ENCODE measurements at places on chromosomes 3 and 15. TPM values are rescaled to one million over a fixed set of nuclear protein-coding genes. Genes with fewer than 3 reads are reported as not detected.

- no peak for DNase-seq
Measured at GRCh38 chr3:114127517-114127916, 51.3 kb downstream of the DRD3 start.

- no peak for DNase-seq
Measured at GRCh38 chr3:193165431-193166120, 75.4 kb upstream of the PLAAT1 start.

DNA sequence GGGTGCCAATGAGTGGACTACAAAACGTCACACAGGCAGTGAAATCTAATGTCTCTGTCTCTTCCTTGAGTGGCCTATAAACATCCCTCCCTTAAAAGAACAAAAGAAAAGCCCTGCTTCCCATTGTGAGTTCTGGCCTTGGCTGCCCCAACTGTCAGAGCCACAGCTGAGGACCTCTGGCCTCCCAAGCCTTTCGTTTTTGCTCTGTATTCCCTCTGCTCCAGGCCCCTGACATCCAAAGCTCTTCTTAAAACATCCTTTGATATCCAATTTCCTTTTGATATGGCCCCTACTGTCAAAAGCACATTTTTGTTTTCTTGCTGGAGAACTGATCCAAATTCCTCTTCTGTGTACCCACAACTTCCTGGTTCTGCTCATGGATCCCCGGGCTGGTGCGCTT, 126.8 kb downstream of the RORA start:
- DNase-seq = no peak

- DNase-seq = no peak
Measured at GRCh38 chr3:22835041-22835440, 368.1 kb upstream of the UBE2E2 start.

GRCh38 chr15:63939531-63940130, 105.9 kb upstream of the HERC1 start:
- no peak for DNase-seq

DNA sequence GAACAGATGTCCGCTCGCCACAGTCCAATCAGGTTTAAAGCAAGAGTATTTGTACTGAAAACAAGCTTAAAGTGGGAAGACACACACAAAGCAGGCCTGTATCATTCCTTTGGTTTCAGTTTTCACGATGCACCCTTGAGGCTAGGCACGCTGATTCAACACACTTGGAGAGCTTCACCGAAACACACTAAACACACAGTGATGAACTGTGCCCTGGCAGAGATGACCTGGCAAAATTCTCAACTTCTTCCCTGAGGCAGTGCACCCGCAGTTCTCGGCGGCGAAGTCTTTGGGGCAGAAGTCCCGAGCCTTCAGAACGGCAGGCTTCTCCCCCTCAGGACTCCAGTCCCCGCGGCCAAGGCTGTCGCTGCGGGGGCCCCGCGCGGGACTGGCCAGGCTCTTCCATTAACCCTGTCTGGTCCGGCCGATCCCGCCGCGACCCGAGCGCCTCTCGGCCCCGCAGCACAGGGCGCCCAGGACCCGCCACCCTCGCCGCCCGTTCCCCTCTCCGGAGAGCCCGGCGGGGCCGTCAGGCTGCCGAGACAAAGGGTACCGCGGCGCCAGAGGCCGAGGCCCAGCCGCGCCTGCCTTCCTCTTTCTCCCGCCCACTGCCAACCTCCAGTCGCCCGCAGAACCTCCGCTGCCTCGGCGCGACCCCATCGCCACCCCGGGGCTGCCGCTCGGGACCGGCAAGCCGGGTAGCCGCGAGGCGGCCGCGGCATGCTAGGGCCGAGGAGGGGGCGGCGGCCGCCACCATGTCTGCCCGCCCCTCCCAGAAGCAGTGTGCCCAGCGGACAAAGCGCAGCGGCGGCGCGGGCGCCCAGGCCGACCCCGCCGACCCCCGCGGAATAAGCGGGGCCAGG, 792 bp downstream of the GABPB1 start:
- DNase-seq = peak; percentile 84

DNA sequence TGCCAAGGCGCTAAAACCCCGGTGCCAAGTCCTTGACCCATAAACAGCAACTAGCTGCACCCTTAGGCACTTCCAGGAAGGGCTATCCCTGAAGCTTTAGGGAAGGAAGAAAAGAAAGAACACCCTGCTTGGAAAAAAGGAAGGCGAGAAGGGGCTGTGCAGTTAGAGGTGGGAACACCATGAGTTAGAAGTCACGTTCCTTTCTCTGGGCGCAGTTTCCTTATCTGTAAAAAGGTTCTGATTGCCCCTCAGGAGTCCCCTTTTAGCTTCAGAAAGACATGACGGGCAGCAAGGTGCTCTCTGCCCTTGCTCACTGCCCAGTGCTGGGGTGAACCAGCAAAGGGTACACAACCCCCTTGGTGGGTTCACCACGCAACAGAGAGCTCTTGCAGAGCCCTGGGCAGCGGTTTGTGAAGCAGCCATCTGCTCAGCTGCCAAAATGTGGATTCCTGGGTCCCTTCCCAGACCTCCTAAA, 798 bp downstream of the GCHFR start:
- DNase-seq = peak; percentile 42

DNA sequence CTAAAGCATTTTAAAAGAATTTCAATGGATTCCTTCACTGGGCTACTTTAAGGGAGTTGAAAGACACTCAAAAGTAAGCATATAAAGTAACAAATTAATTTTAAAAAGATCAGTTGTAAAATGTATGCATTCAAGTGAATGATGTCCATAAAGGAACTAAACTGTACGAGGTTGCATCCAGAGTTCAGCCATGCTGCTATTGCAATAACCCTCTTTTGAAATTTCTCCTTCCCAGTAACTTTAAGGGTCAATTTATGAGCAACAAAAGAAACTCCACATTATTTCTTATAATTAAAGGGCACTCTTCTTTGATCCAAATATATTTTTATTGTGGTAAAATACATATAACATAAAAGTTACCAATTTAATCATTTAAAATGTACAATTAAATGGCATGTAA, 22.9 kb downstream of the BTLA start:
- DNase-seq = no peak

DNA sequence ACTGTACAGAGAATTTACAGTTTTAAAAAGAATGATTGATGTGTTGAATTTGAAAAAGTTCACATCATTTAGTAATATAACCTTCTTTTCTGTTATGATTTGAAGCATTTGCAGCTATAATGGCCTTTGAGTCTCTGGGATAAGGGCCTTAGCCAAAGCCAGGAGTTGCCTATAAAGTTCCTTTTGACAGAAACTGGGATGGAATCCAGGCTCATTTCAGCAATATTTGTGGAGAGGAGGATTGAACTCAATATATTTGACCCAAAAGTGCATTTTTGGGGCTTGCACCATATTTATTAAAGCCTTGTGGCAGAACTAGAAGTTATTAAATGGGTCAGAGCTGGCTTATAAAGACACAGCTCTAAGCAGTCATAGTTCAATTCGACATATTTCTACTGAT, 348.7 kb upstream of the EPHA3 start:
- no peak for DNase-seq

DNA sequence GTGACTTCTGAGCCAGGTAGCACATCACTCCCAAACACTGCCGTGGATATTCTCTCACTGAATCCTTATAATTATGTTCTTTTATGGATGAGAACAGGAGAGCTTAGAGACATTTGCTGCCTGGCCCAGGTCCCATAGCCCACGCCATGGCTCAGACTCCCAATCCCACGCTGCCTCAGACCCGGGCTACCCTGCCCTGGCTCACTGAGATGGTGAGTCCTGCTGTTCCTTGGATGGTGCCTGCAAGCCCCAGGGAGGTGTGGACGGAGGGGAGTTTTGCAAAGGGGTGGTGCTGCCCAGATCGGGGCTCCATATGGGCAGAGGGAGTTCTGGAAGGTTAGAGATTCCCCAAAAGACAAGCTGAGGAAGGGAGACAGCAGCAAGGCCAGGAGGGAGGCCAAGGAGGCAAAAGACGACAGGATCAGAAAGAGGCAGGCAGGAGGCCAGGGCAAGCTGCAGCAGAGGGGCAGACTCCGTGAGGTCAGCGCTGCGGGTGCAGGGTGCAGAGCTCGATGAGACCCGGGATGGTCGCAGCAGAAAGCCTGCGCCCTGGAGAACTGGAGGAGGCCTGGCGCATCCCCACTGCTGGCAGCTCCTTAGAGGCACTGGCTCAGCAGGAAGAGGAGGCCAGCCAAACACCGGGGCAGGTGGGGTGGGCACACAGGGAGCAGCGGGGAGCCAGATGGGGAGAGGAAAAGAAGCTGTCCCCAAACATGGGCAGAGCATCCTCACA, 95.7 kb upstream of the ALDH1A3 start:
- DNase-seq = no peak

DNA sequence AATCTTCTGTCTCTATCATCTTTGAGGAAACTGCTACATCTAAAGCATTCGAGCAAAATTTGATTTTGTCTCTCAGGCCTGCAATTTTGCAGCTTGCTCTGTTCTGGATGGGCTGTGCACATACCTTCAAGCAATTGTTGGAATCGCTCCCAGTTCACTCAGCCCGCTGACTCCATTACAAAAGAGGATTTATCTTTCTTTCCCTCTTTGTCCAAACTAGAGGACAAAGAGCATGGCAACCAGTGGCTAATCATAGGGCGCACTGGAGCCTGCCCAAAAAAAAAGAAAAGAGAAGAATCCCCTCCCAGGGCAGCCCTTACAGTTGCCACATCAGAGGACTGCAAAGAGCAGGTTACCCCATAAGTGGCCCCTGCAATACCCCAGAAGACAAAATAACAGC, 49.0 kb upstream of the DUT start:
- DNase-seq = no peak

DNA sequence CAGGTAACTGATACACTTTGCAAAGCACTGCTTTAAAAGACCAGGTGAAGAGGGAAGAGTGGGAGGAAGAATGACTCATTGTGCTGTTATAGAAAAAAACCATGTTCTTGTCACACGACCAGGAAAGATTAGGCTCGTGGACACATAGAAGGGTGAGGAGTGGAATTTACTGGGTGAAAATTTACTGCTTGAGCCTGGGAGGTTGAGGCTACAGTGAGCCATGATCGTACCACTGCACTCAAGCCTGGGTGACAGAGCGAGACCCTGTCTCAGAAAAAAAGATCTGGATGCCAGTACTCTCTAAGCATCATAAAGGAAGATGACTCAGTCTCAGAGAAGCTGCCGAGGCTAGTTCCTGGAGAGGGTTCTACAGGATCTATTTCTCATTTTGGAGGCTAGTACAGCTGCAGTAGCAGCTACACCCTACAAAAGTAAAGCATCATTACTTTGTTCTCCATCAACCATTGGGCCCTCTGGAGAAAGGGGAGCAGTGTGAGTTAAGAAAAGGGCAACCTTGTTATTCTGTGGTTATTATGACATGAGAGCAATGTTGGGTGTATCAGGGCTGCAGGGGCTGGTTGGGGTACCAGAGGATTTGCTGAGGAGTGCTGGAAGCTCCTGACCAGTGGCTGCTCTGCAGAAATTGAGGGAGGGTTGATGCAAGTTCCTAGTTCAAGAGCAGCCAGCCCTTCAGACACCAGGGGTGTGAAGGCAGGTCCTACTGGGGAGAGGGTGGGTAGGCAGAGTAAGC, 75.4 kb downstream of the CMTM8 start:
- no peak for DNase-seq

Gene DPPA2
- polyA plus RNA-seq = not detected

Gene MKRN2OS
- polyA plus RNA-seq = not detected

Gene CACNA2D2
- 6.0 TPM for polyA plus RNA-seq

Gene BTD
- polyA plus RNA-seq = 37.2 TPM

Gene ZNF660
- polyA plus RNA-seq = 0.69 TPM

Gene LDHAL6B
- not detected for polyA plus RNA-seq
